ENCODE measurements at places on chromosomes 7 and 10.

- no peak for DNase-seq
These were observed 23.6 kb upstream of the SEMA4G start for GRCh38 chr10:100945754-100946153.

DNA sequence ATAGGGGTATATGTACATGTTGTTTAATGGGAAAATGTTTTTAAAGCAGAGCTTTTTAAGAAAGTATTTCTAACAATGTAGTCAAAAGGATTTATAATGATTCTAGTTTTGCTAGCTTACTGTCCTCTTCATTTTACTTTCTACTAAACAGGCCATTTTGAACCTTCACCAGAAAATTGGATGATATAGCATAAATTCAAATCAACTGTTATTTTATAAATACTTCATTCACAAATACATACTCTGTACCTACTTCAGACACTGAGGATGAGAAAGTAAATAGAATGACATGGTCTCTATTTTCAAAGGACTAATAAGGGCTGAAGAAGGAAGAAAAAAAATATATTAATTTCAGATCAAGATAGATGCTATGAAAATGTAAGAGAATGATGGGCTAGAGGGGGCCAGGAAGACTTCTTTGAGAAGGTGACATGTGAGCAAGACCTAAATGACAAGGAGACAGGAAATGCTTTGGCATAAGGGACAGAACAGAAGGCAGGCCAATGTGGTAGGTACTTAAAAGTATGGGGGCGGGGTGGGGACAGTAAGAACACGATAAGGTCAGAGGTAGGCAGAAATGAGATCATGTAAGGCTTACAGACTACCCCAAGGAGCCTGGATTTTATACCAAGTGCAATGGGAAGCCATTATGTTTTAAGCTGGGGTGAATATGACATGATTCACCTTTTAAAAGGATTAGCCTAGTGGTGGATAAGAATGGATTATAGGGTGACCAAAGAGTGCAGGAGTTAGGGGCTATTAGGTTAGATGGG is 5.2 kb downstream of the NAMPT start:
- DNase-seq, result no peak

- DNase-seq, result no peak
These were observed 292.0 kb downstream of the HPSE2 start for GRCh38 chr10:98943681-98944080.

- no peak for DNase-seq
These were observed 16.5 kb downstream of the SLK start for GRCh38 chr10:103983367-103983911.

GRCh38 chr7:36570528-36571189 is 153.6 kb downstream of the AOAH start:
- DNase-seq, result no peak

- DNase-seq, result no peak
These were observed 184.0 kb downstream of the PTPN20 start for GRCh38 chr10:47095211-47095610.

- peak; percentile 97 for DNase-seq
These were observed at the start of gene PIP4K2A for GRCh38 chr10:22714479-22715289. Gene PIP4K2A (minus strand): TSS chr10:22714578. CDS start chr10:22714326, 252 bp downstream.

DNA sequence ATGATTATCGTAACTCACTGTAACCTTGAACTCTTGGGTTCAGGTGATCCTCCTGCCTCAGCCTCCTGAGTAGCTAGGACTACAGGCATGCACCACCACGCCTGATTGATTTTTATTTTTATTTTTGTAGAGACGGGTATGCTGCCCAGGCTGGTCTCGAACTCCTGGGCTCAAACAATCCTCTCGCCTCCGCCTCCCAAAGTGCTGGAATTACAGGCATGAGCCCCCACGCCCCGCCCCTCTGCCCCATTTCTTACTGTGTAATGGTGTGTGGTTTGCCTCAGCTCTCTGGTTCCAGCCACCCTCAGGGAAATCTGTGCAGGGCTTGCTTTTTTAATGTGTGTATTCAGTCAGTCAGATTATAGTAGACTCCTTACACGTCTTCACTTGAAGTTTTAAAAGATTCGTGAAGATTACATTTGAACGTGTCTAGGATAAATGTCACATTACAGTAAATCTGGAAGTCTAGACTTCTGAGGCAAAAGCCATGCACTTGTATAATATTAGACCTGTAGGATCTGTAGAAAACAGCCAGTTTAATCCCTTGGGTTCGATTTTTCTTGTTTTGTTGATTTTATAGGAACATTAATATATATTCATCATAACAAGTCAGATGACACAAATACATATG is 276.2 kb downstream of the CAMK1D start:
- DNase-seq, result no peak

DNA sequence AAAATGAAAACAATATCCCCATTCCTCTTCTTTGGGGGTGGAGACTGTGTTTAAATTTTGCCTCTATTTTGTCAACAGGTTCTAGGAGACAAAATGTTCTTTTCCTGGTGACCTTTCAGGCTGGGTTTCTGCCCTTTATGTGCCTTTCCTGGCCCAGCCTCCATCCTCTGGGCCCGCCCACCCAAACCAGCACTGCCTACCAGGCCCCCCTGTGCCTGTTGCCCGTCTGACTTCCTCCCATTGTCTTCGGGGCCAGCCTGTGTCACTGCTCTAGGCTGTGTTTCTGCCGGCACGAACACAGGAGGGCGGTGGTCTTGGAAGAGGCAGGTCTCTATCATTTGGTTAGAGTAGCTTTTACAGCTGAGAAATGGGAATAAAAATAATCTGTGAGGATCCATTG is 13.9 kb downstream of the TSPAN14 start:
- DNase-seq, result no peak

DNA sequence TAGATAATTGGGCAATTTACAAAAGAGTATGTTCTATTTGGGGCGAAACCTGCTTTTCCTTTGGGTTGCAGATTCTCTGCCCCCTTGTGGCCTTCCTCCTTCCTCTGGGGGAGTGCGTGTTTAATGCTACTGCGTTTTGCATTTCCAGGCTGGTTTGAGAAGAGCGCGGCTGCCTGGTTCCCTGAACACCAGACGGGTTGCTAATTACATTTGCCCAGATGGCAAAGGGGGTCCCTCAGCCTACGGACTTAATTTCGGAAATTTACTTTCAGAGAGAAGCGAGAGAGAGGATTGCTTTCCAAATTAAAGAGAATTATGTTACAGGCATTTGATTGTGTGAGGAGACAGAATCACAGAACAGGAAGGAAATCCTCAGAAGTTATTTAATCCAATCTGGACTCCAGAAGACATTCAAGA is 91.9 kb upstream of the JAZF1 start:
- DNase-seq, result peak; percentile 78

All from AG20443 (cell line).